Hematopoietic multipotent progenitor cell treated with erythropoietin and hydrocortisone succinate and interleukin-3 and kit ligand, for 17 days (in vitro differentiated cells): ENCODE measurements at places on chromosomes 4 and X.

DNA sequence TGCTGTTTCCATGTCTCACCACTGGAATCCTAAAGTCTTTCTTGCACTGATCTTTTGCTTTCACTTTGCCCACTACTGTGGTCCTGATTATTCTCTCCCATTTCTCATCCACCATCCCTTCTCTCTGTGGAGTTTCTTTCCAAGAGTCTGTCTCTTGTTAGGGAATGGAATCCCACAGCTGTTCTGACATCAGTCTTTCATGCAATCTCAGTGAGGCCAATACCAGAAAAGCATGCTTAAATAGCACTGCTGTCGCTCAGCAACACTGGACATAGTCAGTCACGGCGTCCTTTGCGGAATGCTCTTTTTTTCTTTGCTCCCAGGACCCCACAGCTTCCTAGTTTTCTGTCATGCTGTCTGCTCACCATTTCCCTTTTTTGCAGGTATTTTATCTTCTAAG lies 20.1 kb downstream of the SLITRK4 start:
- DNase-seq, result no peak

DNA sequence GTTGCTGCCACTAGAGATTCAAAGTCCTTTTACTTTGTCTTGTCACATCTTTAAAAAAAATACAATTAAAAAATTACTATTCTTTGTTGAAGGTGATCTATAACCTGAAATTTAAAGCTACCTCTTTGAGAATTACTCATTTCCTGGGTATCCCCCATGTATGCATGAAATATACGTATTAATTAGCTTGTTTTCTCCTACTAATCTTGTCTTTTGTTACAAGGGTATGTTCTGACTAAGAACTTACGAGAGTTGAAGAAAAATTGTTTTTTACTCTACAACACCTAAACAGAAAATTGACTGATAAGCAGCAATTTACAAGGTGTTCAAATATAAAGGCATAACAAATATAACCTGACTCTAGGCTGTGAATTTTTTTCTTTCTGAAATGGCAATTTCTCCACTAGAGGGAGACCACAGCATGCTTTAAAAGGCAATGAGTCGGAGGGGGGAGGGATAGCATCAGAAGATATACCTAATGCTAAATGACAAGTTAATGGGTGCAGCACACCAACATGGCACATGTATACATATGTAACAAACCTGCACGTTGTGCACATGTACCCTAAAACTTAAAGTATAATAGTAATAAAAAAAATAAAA lies 249.6 kb downstream of the OPHN1 start:
- DNase-seq, result no peak

DNA sequence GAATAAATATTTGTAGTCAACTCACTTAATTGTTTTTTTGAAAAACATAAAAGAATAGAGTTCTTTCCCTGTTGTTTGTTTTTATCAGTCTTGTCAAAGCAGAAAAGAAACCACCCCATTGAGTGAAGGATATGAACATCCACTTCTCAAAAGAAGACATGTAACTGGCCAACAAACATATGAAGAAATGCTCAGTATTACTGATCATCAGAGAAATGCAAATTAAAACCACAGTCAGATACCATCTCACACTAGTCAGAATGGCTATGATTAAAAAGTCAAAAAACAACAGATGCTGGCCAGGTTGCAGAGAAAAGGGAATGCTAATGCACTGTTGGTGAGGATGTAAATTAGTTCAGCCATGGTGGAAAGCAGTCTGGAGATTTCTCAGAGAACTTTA lies 326.1 kb upstream of the EMCN start:
- DNase-seq, result no peak

- DNase-seq, result no peak
Measured at GRCh38 chrX:70979136-70979762, 48.4 kb upstream of the SLC7A3 start.

DNA sequence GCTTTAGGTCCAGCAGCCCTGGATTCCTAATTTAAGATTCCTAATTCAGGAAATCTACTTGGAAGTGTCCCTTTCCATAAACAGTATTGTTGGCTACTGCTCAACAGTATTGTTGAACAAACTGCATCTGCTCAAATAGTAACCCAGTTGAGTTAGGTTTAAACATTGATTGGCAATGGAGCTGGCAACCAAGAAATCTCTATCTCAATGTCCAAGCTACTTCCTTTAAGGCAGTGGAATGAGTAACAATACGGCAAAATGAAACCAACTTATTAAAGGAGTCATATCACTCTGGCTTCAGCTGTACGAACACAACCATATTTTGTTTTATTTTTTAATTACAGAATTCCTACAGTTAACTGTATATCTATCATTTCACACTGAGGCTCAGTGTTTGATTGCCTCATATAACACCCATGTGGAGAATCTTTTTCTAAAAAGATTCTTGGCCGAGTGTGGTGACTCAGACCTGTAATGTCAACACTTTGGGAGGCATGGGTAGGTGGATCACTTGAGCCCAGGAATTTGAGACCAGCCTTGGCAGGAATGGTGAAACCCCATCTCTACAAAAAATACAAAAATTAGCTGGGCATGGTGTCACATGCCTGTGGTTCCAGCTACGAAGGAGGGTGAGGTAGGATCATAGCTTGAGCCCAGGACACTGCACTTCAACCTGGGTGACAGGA lies 71.7 kb upstream of the IL13RA1 start:
- DNase-seq, result no peak

- DNase-seq, result no peak
Measured at GRCh38 chrX:21735038-21735767, 22.7 kb downstream of the SMPX start.

DNA sequence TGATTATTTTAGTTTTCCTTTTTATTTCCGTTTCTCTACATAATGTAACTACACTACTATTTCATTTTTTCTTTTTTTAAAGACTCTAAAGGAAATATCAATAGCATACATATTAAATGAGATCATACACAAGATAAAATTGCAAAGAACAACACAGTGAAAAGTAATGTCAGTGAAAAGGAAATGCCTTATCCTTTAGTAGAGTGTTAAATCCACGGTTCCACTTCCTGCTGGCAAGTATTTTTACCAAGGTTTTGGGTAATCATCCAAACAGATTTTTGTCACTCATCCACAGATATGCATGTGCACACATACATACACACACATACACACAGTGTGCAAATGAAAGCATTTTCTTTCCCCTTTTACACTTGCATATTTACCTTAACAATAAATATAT lies 548.9 kb downstream of the PPP4R3C start:
- no peak for DNase-seq

GRCh38 chrX:12709047-12709446 lies 82.2 kb upstream of the PRPS2 start:
- DNase-seq, result no peak

DNA sequence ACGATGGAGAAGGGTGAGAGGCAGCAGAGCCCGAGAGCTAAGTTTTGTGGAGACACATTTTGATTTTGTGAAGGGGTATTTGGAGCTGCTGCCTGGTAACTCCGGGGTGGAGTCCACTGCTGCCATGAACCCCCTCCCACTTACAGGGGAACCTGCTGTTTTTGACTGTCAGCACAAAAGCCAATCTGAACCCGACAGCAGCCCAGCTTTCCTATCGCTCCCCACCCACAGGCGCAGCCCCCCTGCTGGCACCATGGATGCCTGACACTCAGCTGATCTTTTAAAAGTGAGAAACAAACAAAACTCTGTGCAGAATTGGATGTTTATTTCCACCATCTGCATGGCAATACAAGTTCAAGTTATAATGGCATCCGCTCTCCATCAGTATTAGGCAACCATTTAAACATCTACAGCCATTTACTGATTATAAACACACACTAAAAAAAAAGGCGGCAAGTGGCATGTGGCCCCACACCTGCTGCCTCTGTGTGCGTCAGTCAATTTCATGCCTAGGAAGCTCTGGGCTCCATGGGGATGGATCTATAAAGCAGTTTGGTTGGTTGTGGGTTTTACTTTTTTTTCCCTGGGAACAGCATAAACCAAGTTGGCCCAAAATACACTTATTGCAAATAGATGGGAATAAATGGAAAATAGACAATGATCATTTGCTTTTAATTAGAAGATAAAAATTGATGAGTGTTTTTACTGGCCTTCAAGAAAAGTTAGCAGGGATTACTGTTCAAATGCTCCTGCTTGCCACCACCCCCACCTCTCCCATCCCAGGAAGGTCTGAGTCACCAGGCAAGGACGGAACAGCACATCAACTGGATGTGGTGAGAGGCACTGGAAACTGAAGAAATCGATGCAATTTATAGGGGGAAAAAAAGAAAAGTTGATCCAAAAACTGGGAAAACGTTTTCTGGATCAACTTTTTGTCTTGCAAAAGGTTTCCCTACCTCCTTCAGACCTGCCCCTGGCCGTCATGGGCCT lies 46.0 kb downstream of the SEPSECS start:
- DNase-seq, result no peak

- peak; percentile 35 for DNase-seq
Measured at GRCh38 chr4:1167244-1167949, 5.0 kb downstream of the SPON2 start.

DNA sequence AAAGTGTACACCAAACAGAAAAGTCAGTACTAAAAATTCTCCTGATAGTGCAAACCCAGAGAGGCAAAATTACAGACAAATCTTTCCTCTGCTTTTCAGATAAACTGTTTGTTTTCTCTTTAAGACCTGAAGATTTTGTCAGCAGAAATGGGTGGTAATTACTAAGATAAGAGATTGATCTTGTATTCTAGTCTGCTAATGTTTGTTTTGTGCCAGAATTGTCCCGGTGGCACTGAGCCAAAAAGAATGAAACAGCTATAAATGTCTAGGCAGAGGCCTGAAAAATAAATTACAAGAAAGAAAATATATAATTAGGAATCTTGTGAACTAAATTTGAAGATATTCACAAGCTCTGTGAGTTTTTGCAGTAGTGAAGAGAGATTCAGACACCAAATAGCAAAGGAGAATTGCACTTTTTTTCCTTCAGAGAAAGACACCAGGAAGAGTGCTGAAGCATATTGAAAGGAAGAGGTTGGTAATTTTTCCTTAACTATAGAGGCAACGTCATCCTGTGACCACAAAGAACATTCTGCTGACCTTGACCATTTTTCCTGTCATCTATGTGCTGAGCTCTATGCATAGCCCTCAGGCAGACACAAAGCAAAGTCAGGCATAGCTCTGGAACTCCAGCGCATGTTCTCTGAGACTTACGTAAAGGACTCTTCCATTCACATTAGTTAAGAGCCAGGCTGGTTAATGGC lies 314.5 kb upstream of the RASGEF1B start:
- DNase-seq, result peak; percentile 84

- DNase-seq, result no peak
Measured at GRCh38 chrX:105136786-105137185, 83.7 kb downstream of the TEX13A start.

DNA sequence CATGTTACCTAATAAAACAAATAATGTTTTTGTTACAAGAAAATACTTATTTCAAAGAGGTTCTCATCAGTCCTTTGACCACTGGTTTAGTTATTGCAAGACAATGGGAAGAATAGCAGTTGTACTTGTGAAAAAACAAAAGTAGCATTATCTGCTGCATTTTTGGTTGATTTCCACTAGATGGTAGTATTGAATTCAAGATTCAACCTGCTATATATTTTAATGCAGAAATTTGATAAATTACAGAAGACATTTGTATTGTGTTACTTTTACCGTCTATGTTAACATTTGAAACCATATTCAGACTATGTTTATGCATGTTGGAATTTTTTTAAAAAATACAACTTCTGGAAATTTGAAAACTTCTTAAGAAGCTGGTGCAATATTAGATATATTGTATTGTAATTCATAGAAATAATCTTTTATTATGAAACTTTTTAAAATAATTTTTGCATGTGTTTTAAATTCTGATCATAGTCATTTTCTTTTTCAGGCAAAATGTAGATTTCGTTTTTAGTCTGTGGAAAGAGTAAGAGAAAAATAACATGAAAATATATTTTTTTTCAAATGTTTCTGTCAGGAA lies 56.4 kb downstream of the SPCS3 start:
- DNase-seq, result no peak

- no peak for DNase-seq
Measured at GRCh38 chr4:18815779-18816173, 794.2 kb upstream of the LCORL start.

DNA sequence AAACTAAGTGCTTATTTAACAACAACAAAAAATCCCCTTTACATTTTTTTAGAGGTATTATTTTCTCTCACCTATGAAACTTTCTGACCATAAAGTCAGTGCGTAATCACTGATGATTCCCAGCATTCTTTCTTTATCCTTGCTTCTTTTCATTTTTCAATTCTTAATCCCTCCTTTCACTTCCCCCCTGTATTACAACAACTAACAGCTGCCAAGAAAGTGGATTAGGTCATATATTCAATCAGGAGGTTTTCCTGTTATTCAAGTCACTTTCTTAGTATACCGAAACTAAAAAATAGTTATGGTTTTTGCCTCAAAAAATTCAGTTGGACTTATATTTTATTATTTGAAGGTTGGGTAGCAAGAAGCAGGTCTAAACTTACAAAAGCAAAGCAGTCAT lies 2.1 kb upstream of the STAP1 start:
- no peak for DNase-seq

DNA sequence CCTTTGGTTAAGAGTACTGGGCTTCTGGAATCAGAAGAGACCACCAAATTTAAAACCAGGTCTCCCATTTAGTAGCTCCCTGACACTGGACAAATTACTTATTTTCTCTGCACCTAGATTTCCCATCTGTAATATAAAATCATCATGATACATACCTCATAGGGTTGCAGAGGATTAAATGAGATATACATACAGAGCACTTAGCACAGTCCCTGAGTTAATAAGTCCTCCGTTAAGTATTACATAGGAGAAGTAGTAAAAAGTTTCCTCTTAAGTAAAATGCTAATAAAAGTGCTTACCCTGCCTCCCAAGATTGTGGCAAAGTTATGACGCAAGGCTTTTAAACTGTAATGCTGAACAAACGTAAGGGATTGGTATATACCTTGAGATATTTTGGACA lies 539 bp upstream of the CHIC1 start:
- peak; percentile 2 for DNase-seq

- DNase-seq, result no peak
Measured at GRCh38 chr4:8703401-8703696, 110.8 kb downstream of the CPZ start.

GRCh38 chr4:153453402-153453801 lies 12.8 kb upstream of the TMEM131L start:
- no peak for DNase-seq

- DNase-seq, result no peak
Measured at GRCh38 chr4:67030636-67031035, 514.7 kb downstream of the CENPC start.
